ENCODE measurements at places on chromosomes 6 and 20.

GRCh38 chr6:106974999-106975737 is 639 bp upstream of the CD24 start:
- DNase-seq, result peak; percentile 10

DNA sequence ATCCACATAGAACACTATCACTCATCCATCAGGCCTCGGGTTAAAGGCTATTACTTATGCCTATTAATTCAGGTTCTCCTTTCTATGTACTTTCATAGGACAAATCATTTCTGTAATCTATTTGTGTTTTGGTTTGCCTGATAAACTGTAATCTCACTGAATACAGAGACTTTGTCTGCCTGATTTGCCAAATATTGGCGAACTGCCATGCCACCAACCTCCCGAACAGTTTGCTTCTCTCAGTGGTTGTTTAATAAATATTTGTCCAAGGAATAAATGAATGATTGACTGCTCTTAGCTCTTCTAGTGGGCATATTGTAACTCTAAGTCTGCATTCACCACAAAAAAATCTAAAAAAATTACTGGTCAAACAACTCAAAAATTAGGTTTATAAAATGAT is 170.1 kb upstream of the ZFP64 start:
- no peak for DNase-seq

DNA sequence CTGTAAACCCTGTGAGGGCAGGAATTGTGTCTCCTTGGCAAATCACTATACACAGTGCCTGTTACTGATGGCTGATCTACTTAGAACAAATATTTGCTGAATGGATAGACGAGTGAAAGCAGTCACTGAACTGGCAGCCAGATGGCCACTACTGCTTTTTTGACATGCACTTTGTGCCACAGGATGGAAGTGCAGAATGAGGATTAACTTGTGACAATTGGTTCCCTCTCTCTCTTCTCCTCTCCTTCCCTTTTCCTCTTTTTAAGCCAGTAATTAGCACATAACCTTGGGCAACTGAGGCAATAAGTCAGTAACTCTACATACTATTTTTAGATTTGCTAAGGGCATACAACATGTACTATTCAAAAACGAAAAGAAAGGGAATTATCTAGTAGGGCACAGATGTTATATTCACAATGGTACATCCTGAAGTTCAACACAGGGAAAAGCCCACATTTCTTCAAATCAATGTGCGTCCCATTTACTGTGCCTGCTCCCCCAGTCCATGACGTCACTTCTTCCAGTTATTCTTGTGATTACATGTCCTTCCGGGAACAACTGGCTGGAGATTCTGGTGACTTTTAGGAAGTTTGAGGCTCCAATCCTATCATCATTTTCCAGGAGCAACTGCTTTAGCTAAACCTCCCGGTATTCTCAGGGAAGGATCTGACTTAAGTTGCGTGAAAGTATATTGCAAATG is 17.0 kb upstream of the RPS6KA2 start:
- no peak for DNase-seq

- no peak for DNase-seq
These were observed 6.4 kb downstream of the CEP43 start for GRCh38 chr6:167005350-167006159.

DNA sequence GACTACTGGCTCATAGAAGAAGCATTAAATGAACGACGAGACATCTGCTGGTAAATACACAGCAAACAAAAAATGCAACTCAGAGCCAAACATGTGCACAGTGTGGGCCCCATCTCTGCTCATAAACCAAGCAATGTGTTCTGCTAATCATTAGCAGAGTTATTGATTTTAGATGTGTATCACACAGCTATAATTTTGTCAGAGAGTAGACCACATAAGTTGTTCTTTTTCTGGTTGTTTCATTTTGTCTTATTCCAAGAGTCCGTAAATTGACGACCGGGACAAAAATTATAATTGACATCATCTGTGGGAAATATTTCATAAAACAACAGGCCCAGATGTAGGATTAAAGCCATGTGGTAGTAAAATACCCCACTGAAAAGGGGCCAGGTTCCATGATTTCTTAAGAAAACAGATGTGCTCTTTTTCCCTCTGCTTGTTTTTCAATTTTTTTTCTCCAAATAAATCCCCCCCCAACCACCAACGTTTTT is 423.6 kb downstream of the HAO1 start:
- DNase-seq, result no peak

- no peak for DNase-seq
These were observed 13.9 kb upstream of the TNFRSF6B start for GRCh38 chr20:63682384-63683139.

GRCh38 chr20:51363378-51363777 is 179.1 kb downstream of the NFATC2 start:
- DNase-seq, result no peak

DNA sequence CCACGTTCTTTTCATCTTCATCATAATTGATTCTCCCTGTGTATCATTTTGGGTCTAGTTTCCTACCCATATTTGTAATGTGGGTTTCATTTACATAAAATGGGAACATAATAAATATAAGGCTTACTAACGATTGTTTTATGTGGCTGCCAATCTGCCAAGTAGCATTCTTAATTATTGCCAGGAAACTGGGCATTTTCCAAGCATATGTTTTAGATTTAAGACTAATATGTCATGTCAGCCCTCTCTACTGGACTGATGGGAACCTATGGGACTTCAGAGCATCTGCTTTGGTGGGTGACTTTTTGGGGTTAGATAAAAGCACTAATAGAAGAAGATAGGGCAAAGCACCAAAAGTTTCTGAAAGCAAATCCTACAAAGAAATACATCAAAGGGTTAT is 157.5 kb downstream of the TBX18 start:
- DNase-seq, result no peak

GRCh38 chr6:1040393-1040792 is 271.5 kb upstream of the FOXQ1 start:
- no peak for DNase-seq

- DNase-seq, result no peak
These were observed 120.5 kb downstream of the RTN4IP1 start for GRCh38 chr6:106508834-106509233.

DNA sequence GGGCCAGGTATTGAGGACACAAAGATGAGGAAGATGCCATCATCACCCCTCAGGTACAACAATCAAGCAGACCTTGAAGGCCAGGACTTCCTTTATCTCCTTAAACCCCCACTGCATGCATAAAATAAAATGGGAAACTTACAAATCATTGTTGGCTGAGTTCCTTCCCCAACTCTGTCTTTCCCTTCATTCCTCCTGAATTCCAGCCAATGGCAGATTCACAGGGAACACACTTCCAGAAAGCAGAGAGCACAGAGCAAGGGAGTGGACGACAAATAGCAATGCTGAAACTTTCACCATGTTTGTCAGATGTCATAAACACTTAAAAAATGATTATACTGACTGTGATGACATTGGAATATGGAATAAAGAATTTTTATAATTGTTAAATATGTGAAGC is 37.3 kb upstream of the NXT1 start:
- DNase-seq, result no peak

GRCh38 chr20:8065691-8066090 is 46.1 kb upstream of the TMX4 start:
- no peak for DNase-seq

DNA sequence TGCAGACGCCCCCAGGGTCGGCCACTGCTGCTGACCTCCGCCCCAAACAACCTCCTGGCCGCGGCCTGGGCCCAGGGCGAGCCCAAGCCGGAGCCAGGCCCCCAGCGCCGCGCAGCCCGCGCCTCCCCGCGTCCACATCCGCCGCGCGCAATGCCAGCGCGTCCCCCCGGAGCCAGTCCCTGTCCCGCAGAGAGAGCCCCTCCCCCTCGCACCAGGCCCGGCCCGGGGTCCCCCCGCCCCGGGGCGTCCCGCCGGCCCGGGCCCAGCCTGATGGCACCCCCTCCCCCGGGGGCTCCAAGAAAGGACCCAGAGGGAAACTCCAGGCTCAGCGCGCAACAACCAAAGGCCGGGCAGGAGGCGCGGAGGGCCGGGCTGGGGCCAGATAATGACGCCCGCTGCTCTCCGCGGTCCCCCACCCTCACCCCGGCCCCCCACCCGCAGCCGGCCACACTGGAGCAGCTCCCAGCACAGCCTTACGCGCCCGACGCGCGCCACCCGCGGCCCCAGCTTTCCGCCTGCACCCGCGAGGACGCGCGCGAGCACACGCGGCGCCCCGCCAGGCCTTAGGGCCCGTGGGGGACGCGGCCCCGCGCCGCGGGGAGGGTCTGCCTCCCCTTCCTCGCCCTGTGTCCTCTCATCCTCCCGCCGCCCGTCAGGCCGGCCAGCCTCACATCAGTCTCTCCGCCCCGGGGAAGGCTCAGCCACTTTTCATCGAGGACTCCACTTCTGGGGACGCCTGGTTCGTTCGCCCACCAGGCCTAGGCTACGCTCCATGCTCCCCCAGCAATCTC is 12.9 kb upstream of the SLC22A7 start:
- DNase-seq, result no peak
